ENCODE measurements at places on chromosomes 1 and 21.

- no peak for DNase-seq
Observed at GRCh38 chr1:116164150-116164549, 53.0 kb downstream of the MAB21L3 start.

DNA sequence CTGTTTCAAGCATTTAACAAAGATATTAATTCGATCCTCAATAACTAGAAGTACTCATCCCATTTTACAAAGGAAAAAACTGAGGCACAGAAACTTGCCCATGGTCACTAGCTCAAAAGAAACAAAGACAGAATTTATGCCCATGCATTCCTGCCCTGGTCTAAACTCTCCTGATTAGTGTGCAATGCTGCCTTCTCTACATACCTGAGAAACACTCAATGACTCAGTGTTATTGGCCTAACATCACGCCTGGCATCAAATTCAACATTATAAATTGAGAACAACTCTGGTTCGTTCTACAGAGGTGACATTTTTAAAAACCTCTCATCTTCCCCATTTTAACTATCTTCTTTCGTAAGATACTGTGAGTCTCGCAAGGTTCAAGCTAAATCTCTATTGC is 5.2 kb downstream of the APP start:
- no peak for DNase-seq

GRCh38 chr1:20180844-20181207 is 5.1 kb upstream of the UBXN10 start:
- no peak for DNase-seq

DNA sequence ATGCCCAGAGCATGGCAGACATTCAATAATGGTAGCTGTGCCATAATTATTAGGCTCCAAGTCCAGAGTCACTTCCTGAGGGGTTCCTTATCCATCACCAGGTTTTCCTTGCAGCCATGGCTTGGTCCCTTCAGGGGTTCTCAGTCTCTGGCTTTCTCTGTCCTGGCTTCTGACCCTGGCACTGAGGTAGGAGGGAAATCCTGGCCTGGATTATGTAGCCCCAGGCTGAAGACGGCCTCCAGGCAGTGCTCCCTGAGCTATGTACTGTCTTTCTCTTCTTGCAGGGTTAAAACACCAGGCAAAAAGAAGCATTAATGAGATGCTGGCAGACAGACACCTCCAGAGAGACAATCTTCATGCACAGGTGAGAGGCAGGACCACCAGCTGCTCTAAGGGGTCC is 9.5 kb upstream of the PADI3 start:
- DNase-seq = no peak

GRCh38 chr1:54132495-54132894 is 20.3 kb downstream of the CDCP2 start:
- DNase-seq = no peak

DNA sequence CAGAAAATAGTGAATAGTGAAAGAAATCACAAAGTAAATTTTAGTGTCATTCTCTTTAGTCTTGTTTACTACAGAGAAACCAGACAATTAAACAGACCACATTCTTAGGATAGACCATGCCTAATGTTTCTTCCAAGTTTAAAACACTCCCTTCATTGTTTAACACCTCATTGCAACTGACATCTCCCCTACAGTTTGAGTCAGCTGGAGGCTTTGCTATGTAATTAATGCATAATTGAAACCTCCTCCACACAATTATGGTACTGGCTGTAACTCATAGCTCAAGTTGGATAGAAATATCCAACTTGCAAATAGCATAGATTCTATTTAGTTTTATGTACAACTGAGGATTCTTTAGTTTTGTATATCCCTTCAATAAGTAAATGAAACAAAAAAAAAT is 35.2 kb upstream of the B3GALT2 start:
- no peak for DNase-seq

GRCh38 chr1:203126151-203126865 is 1.2 kb upstream of the ADORA1 start:
- DNase-seq = no peak

- no peak for DNase-seq
Observed at GRCh38 chr1:232978091-232978634, 27.8 kb downstream of the NTPCR start.

DNA sequence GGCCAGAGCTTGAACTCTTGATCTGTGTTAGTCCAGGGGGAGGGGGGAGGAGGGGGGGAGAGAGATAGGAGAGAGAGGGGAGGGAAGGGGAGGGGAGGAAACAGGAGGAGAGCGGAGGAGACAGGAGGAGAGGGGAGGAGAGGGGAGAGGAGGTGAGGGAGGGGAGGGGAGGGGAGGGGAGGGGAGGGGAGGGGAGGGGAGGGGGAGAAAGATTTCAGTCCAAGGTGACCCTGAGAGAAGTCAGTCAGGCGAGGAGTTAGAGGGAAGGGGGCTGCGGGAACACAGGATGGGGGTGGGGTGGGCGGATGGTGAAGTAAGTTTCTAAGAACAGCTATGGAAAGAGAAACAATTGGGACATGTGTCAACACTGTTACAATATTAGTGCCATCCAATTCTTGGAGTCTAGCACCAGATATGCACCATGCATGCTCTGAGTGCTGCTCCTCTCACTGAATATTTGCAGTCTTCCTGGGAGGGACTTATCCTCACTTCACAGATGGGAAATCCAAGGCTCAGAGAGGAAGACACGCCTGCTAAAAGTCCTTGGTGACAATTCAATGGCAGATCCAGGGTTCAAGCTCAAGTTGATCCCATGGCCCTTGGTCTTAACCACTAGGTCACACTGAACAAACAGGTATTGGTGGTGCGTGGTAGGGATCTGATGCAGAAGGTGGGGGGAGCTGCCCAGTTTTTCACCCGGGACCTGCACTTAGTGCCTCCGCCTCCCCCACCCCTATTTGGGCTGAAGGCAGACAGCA is 42.5 kb upstream of the ECE1 start:
- DNase-seq = no peak

- DNase-seq = no peak
Observed at GRCh38 chr1:200945111-200945510, 50.4 kb downstream of the INAVA start.

DNA sequence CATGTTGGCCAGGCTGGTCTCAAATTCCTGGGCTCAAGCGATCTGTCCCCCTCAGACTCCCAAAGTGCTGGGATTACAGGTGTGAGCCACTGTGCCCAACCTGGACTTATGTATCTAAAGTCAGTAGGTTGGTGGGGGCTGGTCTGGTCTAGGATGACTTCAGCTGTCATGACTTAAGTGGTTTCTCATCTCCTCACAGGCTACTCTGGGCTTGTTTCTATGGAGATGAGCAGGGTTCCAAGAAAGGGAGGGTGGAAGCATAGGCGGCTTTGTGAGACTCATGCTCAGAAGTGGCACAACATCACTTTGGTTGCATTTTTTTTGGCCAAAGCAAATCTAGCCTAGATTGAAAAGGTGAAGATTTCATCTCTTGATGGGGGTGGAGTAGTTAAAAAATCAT is 115.9 kb upstream of the IVNS1ABP start:
- no peak for DNase-seq

GRCh38 chr1:158003406-158003800 is 10.0 kb downstream of the KIRREL1 start:
- no peak for DNase-seq

GRCh38 chr1:42765269-42765668 is 1.6 kb downstream of the P3H1 start:
- DNase-seq = no peak

DNA sequence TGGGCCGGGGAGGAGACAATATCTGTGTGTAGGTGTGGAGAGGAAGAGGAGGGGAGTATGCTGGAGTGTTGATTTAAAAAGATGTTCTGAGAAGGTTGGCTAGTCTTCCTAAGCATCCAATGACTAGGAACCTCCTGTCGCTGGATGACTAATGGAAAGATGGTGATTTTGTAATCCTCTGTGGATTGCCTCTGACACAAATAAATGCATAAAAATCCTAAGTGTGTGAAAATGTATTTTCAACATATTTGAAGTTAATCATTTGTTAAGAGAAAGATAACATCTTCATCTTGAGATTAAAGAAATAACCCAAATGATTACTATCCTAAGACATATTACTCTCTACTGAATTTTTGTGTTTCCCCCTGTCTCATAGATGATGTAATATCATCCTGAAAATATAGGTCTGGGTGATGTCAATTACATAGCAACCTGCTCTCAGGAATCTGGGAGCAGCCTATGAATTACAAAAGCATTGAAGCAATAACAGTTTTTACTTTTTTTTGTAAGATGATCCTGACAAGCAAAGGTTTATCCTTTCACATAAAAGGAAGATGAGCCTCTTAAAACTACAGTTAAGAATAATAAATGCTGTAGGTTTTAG is 220.5 kb upstream of the MAP1LC3C start:
- no peak for DNase-seq

DNA sequence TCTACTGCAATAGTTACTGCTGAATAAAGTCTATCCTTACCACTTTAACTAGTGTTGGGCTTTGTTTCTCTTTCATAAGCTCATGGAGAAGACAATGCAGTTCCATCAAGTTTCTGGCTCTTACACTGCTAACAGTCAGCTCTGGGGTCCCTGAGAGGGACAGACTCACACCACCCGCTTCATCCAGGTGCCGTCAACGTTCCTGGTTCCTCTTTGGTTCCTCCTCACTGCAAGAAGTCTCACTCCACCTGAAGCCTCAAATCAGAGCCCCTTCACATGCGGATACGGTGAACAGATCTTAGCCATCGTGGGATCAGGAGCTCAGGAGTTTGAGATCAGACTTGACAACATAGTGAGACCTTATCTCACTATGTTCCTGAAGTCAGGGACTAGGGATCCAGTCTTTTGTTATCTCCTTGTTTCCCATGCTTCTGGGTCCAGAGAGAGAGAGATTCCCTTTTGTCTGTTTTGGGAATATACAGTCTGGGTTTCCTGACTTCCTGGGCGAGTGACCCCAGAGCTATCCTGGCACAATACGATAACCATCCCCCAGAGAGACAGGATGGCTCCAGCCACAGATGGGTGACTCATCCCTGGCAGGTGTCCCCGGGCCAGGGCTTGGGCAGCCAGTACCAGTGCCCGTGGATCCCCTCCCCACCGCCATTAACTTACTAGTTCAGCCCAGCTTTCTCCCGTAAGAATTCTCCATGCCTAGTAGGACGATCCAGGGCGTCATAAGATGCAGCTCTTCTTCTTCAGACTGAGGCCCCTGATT is 14.3 kb upstream of the PCP4 start:
- DNase-seq = no peak

DNA sequence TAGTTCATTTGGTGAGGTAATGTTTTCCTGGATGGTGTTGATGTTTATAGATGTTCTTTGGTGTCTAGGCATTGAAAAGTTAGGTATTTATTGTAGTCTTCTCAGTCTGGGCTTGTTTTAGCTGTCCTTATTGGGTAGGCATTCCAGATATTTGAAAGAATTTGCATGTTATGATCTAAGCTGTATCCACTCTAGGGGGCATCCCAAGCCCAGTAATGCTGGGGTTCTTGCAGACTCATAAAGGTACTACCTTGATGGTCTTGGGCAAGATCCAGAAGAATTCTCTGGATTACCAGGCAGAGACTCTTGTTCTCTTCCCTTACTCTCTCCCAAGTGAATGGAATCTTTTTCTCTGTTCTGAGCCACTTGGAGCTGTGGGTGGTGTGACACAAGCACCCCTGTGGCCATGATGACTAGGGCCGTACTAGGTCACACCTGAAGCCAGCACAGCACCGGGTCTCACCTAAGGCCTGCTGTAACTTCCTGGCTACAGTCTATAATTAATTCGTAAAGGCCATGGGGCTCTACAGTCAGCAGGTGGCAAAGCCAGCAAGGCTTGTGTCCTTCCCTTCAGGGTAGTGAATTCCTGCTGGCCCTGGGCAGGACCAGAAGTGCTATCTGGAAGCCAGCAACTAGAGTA is 74.8 kb upstream of the PDE4B start:
- no peak for DNase-seq

- no peak for DNase-seq
Observed at GRCh38 chr1:170513138-170513537, 18.8 kb upstream of the GORAB start.

GRCh38 chr1:166083887-166084286 is 82.9 kb downstream of the FAM78B start:
- no peak for DNase-seq

DNA sequence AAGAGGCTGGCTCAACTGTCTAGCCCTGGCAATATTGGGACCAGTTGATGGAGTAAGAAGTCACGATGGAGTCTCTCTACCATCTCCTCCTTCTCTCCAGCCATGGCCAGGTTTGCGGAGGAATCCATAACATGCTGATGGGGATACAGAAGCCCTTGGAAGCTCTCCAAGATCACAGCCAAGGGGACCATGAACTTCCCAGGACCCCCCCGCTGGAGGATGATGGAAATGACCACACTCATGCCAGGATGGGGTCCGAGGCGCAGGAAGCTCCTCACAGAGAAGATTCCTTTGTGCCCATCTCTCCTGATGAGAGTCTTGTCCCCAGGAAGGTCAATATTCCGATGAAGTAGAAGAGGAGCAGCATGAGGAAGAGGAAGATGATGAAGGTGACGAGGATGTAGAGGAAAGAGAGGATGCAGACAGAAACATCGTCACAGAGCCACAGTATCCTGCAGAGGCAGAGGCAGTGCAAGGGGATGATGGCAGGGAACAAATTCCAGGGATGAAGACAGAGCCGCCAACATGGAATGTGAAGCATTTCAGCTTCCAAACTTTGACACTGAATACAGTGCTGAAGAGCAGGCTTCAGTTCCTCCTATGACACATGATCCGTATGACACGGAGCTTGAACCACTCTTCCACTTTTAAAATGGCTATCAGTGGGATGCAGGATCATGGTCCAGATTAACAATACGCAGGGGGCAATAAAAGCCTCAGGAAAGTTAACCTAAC is 57.9 kb upstream of the EDN2 start:
- DNase-seq = no peak

DNA sequence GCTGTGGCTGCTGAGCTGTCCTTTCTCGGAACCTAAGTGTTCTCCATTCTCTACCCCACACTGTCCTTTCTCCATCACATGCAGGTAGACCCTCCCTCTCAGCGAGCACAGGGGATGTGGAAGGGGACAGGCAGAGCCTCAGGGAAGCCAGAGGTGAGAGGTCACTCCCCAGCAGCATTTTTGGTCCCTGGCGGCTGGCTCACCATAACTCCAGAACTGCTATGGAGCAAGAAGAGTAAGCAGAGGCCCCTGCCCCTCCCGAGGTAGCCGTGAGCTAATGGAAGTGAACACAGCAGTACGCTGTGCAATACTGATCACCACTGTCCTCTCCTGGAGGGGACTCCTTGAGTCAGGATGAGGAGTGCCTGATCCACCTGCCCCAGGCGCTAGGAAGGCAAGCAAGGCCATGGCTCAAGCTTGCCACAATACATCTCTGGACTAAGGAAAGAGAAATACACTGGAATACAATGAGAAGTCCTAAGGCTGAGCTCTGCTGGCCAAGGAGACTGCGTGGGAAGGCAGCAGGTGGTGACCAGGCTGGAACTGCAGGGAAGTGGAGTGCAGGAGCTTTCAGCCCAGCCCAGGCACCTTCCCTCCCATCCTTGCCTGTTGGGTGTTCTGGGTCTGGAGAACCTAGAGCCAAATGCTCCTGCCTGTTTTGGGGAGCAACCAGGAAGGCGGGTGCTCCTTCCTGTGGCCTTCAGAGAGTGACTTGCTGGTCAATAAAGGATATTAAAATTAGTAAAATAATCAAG is 96.2 kb downstream of the LAMC2 start:
- DNase-seq = no peak
